ENCODE measurements at places on chromosomes 7 and 10.

GRCh38 chr7:76189276-76189675 lies 12.4 kb upstream of the SRRM3 start:
- DNase-seq = no peak

DNA sequence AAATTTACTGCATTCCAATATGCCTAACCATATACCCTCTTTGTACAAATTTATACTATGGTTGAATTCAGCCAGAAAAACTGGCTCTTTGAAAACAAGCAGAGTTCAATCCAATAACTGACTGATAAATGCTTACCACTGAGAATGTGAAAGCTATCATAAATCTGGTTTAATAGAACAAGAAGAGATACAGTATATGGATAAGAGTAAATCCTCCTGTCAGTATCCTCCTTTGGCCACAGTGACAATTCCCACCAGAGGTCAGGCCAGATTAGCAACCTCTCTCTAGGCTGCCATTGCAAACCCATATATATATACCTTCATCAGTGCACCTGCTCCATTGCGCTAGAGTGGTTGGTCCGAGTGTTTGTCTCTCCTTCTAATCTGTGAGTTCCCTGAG lies 647.2 kb downstream of the GRM8 start:
- DNase-seq = no peak

DNA sequence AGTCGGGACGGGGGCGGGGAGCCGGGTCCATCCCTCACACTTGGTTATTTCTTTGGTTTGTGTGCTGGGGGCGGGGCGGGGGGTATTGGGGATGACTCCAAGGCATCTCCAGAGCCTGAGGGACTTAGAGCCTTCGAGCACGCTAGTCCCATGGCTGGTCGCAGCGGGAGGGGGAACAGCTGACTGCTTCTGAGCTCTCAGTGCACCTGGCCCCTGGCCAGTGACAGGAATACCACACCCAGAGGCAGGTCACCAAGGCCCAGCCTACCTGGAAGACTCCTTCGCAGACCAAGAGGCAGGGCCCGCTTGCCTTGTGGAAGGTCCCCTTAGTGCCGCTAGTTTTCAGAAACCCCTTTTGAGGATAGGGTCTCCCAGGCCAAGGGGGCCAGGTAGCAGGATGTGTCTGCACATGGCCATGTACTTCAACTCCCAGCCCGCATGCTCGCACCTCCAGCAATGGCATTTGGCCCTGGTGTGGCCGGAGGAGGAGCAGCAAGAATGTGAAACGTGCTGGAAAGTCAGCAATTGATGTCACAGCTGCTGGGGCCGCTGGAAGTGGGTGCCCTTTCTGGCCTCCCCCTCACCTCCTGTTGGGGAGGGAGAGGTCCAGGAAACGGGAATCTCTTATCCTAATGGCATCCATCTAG lies 40.3 kb downstream of the AGAP3 start:
- no peak for DNase-seq

DNA sequence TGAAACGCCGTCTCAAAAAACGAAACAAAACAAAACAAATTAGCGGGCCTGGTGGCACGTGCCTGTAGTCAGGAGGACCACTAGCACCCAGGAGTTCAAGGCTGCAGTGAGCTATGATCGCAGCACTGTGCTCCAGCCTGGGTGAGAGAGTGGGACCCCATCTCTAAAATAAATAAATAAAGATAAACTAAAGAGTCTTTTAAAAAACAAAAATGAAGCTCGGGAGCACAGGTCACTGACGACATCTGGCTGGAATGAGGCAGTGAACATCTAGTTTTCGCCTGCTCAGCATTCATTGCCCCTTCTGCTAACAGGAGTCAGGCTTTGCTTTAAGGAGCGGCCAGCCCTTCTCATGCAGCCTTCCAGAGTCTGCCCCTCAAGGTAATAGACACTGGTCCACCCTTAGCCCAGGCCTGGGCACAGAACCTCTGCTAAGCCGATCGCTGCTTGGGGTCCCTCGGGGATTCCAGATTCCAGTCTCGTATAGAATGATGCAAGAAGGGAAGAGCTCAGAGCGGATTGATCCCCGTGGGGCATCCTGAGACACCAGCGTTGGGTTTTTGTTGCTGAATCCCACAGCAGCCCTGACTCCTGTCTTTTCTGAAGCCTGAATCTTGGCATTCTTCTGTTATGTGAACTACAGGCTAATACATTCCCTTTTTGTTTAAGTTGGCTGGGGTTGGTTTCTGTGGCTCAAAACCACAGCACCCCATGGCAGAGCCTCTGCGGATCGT lies 14.2 kb upstream of the FOXK1 start:
- no peak for DNase-seq

GRCh38 chr7:76222839-76223238 lies 21.1 kb downstream of the SRRM3 start:
- DNase-seq = no peak

DNA sequence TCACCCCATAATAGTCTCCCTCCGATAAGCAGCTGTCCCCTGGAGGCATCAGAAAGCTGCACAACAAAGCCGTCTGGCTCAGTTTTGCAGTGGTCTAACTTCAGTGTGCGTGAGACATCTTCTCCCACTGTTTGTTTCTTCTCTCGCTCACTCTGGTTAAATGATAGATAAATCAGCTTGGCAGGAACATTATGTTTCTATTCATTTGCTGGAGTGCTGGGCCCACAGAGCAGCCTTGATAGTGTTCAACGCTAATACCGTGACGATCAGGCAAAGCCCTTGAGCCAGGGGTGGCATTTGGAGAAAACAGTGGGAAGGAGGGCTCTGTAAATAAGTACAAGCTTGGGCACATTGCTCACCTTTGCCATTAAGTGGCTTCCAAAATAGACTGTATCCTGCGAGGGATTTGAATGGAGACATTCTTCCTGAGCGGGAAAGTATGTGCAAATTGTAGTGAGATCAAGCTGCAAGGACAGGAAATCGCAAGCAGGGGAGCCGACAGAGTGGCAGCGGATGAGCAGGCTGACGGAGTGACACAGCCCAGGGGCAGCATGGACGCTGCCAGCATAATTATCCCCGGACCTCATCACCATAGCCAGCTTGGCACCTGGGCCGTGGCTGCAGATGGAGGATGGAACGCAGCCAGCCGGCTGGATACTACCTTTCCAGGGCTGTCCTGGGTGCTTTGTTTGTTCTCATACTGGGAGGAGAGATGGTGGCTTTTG lies 256.8 kb upstream of the FZD8 start:
- DNase-seq = no peak

DNA sequence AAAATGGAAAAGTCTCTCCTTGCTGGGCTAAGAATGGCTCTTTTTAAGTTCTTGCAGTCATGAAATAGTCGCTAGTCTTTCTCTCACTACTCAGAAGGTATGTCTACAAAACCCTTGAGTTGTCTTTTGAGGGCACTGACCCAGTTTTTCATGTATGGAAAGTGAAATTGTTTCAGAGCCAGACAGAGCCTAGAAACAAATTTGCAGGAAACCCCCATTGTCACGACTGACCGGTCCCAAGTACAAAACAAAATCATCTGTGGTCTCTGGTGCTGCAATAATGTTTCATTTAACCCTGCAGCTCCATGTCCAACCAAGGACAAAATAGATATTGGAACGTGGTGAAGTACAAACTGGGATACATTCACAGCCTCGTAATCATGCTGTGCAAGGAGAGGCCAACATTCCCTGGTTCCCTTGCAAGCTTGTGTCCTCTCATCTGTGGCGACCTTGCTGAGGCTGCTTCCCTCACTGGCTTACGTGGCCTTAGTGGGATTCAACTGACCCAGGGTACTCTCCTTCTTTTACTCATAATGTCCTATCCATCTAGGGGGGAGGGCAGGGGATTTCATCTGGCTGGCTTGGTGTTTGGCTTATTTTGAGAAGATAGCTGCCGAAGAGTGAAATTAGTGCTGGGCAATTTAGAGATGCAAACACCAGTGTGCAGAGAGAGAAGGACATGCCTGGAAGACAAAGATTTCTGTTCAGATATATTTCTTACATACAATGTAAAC lies 172.5 kb downstream of the IPMK start:
- DNase-seq = no peak

DNA sequence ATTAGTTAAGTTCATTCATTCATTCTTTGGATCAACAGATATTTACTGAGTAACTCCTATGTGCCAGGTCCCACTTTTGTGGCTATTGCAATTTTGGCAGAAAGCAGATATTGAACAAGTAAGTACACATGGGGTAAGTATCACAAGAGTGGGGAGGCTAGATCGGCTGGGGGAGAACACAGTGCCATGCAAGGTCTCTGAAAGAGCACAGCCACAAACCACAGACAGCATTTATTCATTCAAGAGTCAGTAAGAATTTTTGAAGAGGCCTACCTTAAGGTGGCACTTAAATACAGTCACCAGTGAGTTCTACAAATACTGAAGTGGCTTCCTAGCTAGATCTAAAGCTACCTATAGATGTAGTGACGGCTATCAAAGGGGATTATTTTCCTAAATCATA lies 304.2 kb downstream of the RNLS start:
- no peak for DNase-seq

- no peak for DNase-seq
Measured at GRCh38 chr10:118340486-118340885, 1.6 kb downstream of the FAM204A start.

GRCh38 chr7:105202616-105203015 lies 186.1 kb downstream of the SRPK2 start:
- DNase-seq = no peak

DNA sequence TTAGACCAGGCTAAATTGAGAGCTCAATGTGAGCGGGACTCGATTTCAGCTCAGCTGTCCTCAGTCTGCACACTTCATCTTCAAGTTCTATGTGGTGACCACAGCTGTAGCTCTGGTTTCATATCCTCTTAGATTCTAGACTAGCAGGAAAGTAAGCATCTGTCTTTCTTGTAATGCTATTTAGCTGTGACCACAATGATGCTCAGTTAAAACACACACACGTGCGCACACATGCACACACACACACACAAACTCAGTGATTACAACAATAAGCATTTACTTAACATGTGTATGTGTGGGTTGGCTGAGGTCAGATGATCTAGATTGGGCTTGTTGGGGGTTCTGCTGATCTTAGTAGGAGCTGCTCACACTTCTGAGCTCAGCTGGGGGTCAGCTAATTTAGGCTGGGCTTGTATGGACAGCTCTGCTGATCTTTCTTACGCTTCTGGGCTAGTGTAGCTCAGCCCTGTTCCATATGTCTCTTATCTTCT lies 82.5 kb downstream of the ZNF365 start:
- DNase-seq = no peak

DNA sequence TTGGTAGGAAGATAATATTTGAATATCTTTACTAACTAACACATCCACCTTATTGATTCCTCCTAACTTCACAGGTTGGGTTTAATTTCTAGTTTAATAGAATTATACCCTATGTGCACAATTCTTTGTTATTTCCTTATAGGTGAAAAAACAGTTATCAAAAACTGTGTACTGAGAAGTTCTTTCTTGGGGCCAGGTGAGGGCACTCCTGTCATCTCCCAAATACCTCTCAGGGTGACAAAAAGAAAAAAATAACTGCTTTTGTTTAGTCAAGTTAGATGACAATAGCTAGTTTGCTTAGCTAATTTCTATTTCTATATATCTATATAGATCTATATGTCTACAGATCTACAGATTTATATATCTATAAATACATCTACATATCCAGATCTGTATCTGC lies 10.1 kb downstream of the FZD8 start:
- DNase-seq = no peak

- DNase-seq = peak; percentile 74
Measured at GRCh38 chr7:73734619-73735527, 3.7 kb downstream of the ABHD11 start.

GRCh38 chr10:3068201-3068967 lies 1.0 kb downstream of the PFKP start:
- DNase-seq = no peak

GRCh38 chr10:59873896-59874295 lies 32.5 kb downstream of the CCDC6 start:
- no peak for DNase-seq

GRCh38 chr10:129912986-129913695 lies 50.9 kb downstream of the EBF3 start:
- no peak for DNase-seq

GRCh38 chr7:7428806-7429205 lies 106.9 kb downstream of the COL28A1 start:
- no peak for DNase-seq

GRCh38 chr7:66054063-66054462 lies 21.6 kb upstream of the ASL start:
- DNase-seq = no peak

DNA sequence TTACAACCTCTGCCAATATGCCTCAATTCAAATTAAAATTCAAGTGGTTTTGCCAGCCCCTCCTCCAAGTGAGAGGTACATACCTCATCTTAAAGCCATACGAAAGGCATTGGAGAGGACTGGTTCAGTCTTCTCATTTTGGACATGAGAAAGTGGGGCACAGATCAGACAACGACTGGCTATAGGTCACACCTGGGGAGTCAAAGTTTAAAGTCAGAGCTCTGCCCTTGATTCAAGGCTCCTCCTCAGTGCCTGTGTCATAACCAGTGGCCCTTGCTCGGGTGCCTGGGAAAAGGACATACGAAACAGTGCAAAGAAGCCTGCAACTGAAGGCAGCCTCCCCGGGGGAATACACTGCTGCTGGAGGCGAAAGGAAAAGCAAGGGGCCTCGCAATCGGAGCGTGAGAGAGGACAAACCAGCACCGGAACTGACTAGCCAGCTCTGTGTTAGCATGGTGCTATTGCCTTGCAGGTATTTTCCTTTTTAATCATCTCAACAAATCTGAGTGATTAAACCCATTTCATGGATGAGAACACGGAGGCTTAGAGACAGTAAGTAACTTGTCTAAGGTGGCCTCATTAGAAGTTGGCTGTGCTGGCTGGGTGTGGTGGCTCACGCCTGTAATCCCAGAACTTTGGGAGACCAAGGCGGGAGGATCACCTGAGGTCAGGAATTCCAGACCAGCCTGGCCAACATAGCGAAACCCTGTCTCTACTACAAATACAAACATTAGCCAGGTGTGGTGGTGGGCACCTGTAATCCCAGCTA lies 1.1 kb upstream of the MTPAP start:
- DNase-seq = no peak

- no peak for DNase-seq
Measured at GRCh38 chr7:157687158-157687557, 350.4 kb downstream of the DNAJB6 start.

DNA sequence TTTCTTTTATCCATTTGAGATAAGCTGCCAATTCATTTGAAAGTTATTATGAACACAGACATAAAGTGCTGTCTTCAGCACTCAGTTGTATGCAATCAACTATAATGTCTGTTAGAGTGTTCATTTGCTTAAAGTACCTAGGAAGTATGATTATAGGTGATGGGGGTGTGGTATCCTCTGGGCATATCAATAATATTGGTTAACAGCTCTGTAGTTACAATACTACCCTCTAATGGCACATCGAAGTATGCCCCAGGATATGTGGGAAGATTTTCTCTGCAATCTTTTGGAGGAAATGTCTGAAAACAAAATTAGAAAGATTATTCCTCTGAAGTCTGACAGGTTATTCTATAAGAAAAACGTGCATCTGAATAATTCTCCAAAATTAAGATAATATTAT lies 429.7 kb downstream of the ARL4A start:
- no peak for DNase-seq

DNA sequence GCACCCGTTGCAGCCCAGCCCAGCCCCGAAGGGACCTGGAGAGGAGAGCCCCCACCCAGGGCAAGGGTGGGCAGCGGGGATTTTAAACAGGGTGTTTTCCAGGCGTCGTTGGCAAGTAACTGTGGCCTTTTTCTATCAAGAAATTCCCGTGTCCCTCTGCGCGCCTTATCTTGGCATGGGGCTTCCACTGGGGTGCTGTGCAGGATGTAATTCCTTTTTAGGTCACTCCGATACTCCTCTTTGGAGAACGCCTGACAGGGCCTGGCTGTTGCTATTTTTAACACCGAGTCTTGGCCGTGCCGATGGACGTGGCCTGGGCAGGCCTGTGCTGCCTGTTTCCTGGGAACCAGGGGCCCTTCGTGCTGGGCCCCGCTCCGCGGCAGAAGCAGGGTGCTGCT lies 93.8 kb downstream of the INPP5A start:
- DNase-seq = no peak
